ENCODE measurements at places on chromosomes 6 and 20. TPM values are rescaled to one million over a fixed set of nuclear protein-coding genes. Genes with fewer than 3 reads are reported as not detected.

RIMS4 gene
- total RNA-seq = not detected

HLA-DOB gene
- total RNA-seq = not detected

DEFB132 gene
- total RNA-seq = not detected

NNAT gene
- total RNA-seq = 8.8 TPM

ARG1 gene
- not detected for total RNA-seq

FAM184A gene
- 3.1 TPM for total RNA-seq

ELOVL2 gene
- not detected for total RNA-seq

PRDM1 gene
- total RNA-seq = 6.4 TPM

RIMS1 gene
- 7.7 TPM for total RNA-seq

SH3BGRL2 gene
- total RNA-seq = 27.2 TPM
